Suprapubic skin (tissue), 4 donors: ENCODE measurements at places on chromosomes 16 and 17.

DNA sequence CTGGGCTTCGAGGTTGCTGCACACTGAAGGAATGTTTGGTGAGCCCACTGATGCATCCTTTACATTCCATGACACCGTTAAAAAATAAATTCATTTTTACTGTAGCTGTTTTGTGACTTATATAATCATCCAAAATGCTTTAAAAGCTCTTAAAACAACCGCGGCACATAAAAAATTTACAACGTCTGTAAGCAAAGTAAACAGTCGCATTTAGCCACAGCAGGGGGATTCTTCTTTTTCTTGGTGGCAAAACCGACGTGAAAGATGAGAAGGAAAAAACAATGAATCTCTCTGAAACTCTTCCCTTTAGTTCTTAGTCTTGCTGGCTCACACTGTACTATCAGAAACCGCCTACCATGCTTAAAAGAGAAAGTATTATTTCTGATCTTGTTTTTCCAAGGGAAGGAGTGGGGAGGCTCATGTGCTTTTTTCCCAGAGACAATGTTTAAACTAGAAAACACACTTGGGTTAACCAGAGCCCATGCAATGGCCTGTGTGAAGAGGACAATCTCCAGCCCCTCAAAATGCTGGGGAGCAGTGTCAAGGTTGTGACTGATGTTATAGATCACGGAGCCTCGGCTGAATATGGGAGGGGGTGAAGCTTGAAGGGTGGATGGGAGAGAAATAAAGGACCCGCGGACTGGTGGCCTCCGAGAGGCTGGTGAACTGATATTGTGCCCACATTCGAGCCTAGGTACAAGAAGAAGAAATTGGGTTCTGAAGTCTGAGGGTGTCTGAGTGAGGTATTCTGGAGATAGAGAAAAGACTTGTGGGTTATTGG lies 91.1 kb downstream of the IRF8 start:
- DNase-seq, result no peak

DNA sequence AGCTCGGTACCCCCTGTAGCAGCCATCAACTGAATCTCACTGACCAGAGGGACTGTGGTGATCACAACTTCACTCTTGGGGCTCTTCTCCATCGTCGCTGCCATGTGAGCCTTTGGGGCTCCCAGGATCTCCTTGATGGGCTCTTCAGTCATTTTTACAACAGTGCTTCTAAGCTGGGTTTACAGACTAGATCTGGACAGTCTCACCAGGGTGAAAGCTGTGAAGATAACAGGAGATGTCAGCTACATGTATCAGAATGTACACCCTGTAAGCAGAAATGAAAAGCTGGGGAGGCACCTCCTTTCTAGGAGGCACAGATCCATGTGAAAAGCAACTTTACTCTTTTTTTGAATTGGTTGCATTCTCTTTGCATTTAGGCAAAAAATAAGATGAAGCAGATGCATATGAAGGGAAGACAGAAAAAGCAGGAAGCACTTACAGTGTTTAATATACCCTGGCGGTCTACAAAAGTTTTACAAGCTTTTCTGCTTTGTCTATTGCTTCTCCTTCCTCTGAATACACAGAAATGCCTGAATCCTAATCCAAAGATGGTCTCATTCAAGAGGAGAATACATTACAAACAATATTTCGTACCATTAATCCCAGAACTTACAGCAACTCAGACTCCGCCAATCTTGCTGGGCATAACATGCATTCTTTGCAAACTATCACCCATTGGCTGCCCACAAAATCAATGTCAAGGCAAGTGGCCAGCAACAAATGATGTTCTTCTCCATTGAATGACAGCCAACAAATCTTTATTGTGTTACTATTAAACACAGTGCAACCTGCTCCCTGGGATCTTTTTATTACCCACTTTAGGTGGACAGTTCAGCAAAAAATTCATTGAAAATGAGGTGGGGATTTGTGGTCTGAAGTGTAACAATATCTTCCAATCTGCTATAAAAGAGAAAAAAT lies 1.5 kb downstream of the TMEM100 start:
- no peak for DNase-seq

DNA sequence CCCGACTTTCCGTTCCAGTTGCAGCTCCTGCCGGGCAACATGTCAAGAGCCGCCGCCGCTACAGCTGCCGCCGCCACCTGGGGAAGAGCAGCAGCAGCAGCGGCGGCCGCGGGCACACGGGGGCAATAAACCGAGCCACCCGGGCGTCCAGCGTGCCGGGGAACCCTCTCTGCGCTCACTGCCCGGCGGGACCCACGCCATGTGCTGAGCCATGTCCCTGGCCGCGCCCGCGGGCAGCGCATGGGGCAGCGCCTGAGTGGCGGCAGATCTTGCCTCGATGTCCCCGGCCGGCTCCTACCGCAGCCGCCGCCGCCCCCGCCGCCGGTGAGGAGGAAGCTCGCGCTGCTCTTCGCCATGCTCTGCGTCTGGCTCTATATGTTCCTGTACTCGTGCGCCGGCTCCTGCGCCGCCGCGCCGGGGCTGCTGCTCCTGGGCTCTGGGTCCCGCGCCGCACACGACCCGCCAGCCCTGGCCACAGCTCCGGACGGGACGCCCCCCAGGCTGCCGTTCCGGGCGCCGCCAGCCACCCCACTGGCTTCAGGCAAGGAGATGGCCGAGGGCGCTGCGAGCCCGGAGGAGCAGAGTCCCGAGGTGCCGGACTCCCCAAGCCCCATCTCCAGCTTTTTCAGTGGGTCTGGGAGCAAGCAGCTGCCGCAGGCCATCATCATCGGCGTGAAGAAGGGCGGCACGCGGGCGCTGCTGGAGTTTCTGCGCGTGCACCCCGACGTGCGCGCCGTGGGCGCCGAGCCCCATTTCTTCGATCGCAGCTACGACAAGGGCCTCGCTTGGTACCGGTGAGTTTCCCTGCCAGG lies 604 bp downstream of the HS3ST3B1 start:
- no peak for DNase-seq

DNA sequence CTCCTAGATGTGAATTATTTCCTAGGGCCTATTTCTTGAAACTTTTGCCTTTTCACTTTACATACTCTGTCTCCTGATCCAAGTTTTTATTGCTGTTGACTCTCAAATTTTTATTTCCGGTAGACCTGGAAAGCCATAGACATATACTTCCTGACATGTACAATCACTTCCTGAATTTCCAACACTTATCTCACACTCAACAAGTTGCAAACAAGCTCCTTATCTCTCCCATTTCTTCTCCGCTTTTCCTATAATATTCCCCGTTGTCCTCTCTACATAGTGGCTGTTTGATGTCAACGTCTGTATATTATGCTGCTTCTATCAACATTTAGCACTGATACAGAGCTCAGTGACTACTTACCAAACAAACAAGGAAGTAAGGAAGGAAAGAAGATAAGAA lies 59.3 kb downstream of the IKZF3 start:
- no peak for DNase-seq

- DNase-seq, result no peak
Observed at GRCh38 chr17:51590071-51590656, 329.8 kb downstream of the UTP18 start.
